ENCODE measurements at places on chromosomes 16 and 17.

DNA sequence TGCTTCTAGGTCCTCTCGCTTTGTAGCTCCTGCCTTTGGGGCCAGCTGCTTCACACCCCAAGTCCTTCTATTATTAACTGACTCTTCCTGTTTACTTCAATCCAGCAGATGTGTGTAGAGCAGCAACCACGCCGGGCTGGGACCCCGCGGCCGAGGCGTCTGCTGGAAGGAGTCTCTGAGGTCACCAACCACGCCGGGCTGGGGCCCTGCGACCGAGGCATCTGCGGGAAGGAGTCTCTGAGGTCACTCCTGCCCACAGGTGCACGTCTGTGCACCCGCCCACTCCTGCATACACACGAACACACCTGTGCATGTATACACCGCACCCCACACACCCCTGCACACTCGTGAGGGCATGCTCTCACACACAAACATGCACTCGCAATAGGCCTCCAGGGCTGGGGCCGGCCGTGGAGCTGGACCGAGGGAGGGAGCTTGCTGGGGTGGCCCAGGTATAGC is 7.8 kb upstream of the TEX19 start:
- no peak for DNase-seq

DNA sequence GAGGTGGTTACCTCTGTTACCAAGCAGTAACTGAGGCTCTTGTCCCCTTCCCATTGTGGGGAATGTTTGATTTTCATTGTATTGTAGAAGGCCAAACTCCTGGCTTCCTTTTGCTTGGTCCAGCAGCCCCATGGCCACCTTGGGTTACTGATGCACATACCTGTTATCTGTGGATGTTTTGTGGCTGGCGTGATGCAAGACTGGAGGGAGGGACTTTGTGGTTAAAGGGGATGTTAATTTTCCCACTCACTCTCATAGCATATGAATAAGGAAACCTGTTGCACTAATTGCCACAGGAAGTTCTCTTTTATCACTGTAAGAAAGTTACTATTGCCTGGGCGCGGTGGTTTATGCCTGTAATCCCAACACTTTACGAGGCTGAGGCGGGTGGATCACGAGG is 168.6 kb upstream of the HS3ST4 start:
- DNase-seq, result no peak

DNA sequence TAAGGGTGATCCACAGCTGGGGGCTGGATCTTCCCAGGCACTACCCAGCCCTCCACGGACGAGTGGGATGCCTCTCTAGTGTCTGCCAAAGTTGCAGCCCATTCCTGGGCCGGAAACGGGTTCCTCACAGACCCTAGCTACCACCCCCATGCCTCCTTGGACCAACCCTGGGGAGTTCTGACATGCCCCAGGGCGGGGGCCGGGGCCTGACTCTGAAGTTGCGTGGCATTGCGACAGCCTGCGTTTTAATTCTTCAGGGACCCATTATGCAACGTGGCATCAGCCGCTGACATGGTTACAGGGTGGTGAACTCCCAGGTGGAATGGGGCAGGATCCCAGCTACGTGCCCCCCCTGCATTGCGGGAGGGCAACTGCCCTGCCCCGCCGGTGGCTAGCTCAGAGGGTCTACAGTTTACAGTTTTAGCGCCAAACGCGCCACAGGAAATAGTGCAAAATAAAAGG is 2.7 kb downstream of the CBX4 start:
- DNase-seq, result no peak

- DNase-seq, result no peak
These were observed 24.2 kb downstream of the XPO6 start for GRCh38 chr16:28187595-28188004.

DNA sequence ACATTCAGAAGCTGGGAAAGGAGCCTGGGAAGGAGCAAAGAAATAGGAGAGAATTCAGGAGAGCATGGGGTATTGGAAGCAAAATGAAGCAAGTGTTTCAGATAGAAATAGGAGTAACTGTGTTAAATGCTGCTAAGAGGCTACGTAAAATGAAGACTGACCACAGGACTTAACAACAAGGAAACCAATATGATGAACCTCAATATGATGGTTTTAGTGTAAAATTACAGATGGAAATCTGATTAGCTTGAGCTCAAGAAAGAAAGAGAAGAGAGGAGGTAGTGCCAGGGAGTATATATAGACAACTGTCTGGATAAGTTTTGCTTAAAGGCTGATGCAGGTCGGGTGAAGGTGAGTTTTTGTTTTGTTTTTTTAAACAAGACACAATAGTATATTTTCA is 92.2 kb downstream of the HELZ start:
- no peak for DNase-seq

- DNase-seq, result no peak
These were observed 49.7 kb upstream of the WSCD1 start for GRCh38 chr17:6020376-6021010.

DNA sequence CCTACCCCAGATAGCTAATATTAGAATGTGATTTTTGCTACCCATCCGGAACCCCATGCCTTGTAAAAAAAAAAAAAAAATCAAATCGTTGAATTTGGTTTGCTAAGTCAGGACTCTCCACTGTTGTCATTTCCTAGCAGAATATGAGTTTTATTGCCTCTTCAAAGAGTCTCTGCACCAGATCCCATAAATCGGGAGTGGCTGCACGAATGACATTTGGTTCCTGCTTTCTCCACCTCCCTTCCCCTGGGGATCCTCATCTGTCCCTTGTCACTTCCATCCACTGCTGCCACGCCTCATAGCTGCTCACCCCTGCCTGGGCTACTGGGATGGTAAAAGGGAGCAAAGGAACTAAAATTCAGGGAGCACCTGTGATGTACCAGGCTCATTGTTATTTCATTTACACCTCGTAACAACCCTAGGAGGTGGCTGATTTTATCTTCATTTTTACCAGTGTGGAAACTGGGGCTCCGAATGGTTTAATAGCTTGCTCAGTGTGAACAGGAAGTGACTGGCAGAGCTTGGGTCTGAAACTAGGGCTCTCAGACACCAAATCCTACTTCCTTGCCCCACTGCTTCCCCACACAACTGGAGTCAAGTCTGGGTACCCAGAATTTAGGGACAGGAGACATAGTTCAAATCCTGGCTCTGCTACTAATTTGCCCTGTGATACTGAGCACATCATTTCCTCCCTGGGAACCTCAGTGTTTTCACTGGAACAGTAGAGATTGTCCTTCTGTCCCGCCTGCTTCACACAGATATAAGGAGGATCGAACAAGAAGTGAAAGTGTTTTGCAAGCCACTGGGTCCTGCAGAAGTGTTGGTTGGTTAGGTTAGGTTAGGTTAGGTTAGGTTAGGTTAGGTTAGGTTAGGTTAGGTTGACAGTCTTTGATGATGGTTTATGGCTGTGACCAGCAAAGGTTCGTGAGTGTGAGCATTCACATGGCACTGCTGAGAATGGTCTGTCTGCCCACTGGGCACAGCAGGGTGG is 585 bp upstream of the KRT36 start:
- no peak for DNase-seq

GRCh38 chr16:19118938-19119431 is 5.2 kb downstream of the ITPRIPL2 start:
- peak; percentile 95 for DNase-seq

GRCh38 chr17:6386041-6386630 is 48.8 kb downstream of the AIPL1 start:
- DNase-seq, result no peak

- DNase-seq, result no peak
These were observed 340.3 kb downstream of the FOXL1 start for GRCh38 chr16:86918637-86919036.

DNA sequence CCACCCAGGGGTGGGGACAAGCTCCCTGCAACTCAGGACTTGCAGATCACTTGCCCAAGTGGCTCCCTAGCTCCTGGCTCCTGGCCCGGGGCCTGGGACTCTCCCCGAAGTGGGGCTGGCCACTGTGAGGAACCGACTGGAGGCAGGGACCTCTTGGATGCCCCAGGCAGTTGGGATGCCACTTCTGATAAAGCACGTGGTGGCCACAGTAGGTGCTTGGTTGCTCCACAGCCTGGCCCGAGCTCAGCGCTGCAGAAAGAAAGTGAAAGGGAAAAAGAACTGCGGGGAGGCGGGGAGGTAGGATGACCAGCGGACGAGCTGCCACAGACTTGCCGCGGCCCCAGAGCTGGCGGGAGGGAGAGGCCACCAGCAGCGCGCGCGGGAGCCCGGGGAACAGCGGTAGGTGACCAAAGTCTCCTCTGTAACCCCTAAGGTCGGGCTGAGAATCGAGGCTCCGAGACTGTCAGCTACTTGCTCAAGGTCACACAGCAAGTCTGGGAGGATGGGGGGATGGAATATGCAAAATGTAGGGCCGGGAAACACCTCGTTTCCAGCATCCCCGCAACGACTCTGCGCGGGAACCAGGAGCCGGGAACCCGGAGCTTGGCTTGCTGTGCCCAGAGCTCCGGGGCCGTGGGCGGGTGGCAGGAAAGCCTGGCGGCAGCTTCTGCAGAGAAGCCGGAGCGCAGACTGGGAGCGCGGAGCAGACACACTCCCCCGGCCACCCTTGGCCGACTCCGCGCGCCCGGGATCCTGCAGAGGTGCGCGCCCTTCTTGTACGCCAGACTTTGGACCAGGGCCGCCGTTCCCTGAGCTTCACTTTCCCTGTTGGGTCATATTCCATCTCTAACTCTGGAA is 1.9 kb downstream of the CIITA start:
- DNase-seq, result peak; percentile 26

GRCh38 chr17:68134046-68134637 is 98.6 kb downstream of the KPNA2 start:
- no peak for DNase-seq

GRCh38 chr17:17205368-17206123 is 587 bp downstream of the PLD6 start:
- DNase-seq, result peak; percentile 27

- DNase-seq, result no peak
These were observed 229.2 kb downstream of the MAP2K6 start for GRCh38 chr17:69643686-69644085.
